ENCODE measurements at places on chromosomes 5 and 9.

GRCh38 chr5:164336906-164337305, 831.5 kb downstream of the MAT2B start:
- DNase-seq, result no peak

DNA sequence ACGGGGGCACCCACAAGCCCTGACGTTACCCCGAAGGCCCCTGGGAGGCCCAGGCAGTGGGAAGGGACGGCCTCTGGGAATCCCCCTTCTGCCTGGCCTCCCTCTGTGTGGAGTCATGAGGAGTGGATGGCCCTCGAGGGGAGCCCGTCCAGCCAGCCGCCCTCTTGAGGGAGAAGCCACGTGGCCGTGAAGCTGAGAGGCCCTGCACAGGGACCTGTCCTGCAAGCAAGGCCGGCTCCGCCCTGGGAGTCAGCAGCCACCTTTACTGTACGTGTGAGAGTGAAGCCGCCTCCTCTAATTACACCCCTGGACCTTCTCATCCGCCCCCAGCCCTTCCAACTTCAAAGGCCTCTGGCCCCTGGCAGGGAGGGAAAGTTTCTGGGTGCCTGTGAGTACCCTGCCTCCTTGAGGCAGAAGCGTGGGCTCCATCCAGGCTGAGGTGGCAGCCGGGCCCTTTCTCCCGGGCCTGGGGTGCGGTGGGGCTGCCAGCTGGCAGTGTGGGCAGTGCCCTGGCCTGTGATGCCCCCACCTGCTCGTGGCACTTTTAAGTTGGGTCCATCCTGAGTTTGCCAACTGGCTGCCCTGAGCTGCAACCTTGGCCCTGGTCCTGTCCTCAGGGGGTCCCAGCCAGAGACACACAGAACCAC, 55.9 kb upstream of the EGFL7 start:
- no peak for DNase-seq

DNA sequence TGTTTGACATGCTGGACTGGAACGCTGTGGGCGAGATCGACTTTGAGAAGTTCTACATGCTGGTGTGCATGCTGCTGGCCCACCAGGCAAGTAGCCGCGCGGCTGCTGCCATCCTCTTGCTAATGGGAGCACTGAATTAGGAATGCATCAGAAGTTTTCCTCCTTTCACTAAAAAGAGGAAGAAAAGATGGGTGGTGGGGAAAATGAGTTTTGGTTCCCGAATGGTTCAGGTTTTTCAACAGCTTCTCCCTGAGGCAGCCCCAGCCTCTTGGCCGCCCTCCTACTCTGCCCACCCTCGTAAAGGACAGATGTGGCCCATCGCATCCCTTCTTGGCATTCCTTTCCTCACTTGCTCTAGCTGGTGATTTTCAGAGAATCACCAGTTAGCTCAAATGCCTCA, 5.5 kb downstream of the EFCAB9 start:
- no peak for DNase-seq

- DNase-seq, result peak; percentile 11
These were observed 2.8 kb downstream of the CDH10 start for GRCh38 chr5:24642022-24642421.

DNA sequence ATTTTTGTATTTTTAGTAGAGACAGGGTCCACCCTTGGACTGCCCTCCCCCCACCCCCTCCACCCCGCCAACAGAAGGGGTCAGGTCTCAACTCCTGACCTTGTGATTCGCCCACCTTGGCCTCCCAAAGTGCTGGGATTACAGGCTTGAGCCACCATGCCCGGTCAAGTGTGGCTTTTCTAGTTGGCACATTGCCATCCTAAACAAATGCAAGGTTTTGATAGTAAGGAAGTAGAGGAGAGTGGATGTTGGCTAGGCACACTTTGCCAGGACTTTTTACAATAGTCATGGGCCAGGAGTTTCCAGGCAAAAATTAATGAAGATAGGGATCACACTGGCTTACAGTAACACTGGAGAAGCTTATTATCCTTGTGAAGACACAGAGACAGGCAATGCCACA, 62.4 kb downstream of the GALNT12 start:
- DNase-seq, result no peak

All from HT1080 (cell line).